RWPE2 (cell line): ENCODE measurements at places on chromosomes 2 and 18.

DNA sequence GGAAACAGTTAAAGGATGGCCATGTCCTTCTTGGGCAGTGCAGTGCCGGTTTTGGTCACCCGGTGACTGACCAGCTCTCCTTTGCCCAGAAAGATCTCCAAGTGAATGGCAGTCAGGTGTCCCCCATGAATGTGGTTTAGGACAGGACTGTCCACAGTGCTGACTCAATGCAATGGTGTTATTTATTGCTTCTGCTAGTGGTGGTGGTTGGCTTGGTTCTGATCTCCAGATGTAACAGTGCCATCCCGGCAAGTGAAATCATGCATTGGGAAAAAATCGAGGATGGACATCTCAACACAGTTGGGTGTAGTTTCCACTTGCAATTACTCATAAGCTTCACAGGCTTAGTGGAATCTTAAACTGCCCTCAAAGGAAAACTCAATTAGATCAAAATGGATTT lies 81.9 kb downstream of the TGOLN2 start:
- no peak for DNase-seq

DNA sequence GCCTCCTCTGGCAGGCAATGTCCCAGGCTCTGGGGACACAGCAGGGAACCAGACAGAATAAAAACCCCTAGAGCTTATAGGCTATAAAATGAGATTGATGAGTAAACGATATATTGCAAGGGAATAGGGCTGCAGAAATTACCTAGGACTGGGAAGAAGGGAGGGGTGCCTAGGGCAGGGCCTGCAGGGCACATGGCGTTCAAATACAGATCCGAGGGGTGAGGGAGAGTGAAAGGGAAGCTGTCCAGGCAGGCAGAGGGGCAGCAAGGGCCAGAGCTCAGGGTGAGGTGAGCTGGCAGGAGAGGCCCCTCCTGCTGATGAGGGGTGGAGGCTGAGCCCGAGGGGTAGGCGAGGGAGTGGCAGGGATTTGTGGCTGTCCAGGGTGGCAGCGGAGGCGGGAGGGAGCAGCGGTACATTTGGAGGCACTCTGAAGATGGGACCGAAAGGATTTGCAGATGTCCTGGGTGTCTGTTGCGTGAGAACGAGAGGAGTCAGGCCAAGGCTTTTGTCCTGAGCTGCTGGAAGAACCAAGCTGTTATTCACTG lies 33.7 kb downstream of the KCNIP3 start:
- no peak for DNase-seq

- no peak for DNase-seq
Observed at GRCh38 chr2:54945391-54946219, 104.6 kb downstream of the RTN4 start.

DNA sequence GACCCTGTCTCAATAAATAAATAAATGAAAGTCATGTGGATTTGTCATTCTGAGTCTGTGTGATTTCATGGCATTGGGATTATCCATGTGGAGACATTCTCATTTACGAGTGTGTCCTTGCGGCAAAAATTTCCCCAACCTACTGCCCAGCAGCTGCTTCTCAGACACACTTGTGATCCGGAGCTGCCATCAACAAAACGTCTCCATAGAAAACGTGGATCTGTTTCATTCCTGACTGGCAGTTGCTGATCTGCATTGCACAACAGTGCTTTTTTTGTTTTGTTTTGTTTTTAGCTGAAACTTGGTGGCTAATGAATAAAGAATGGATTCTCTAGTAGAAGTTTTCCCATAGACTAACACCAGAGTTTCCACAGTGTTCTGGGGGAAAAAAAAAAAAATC lies 74.7 kb downstream of the TGIF1 start:
- DNase-seq = no peak

DNA sequence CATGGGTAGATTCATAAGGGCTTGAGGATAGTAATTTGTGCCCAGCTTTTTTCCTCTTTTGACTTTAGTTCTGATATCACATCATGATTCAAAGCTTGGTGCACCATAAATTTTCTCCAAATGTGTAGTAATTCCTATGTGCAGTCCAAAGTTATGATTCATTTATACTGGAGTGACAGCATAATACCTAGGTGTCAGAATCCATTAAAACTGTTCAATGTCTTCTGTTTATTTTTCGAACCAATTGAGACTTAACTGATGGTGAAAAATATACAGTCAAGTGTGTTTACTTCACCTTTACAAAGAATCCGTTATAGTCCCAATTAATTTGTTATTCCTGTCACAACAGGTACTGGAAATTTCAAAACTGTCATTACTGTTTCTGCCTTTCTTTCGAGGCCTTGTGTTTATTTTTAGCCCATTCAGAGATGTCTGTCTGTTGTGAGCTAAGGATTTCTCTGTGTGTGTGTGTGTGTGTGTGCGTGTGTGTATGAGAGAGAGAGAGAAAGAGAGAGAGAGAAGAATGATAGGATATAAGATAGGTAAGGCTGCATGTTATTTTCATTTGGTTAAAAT lies 389.7 kb upstream of the ATP5MC3 start:
- DNase-seq = no peak

- no peak for DNase-seq
Observed at GRCh38 chr2:100418406-100418962, 1.0 kb upstream of the CHST10 start.

GRCh38 chr2:199419428-199419827 lies 38.3 kb downstream of the SATB2 start:
- no peak for DNase-seq

DNA sequence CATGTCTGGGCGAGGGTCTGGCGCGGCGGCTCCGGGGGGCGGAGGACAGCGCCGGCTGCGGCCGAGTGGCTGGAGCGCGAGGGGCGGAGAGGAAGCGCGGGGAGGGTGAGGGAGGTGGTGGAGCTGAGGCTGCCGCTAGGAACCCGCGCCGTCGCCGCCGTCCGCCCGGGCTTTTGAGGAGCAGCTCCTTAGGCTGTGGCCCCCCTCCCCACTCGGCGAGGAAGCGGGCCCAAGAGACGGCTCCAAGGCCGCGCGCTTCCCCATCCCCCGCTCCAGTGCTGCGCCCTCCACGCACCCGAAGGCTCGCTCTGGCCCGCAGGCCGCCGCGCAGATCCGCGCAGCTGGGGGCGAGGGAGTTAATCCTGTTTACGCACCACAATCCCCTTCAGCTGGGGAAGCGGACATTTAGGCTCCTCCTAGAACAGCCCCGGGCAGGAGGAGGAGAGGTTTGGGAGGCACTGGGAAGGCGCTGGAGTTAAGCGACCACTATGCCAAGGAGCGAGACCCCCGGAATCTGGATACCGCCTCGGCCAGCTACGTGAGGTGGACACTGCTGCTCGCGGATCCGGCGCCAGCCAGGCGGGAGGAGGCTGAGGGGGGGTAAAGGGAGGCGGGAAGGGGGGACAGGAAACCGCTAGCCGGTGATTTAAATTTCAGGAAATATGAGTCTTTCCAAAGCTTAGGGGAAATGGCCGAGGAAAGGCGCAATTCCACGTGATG lies at the start of gene CNRIP1:
CNRIP1 (minus strand) TSS at position 552 of the 720 bp plus-strand sequence; CDS start at position 3, 549 bp downstream.
- DNase-seq = peak; percentile 50

GRCh38 chr18:46712406-46712805 lies 44.4 kb downstream of the ST8SIA5 start:
- DNase-seq = no peak

DNA sequence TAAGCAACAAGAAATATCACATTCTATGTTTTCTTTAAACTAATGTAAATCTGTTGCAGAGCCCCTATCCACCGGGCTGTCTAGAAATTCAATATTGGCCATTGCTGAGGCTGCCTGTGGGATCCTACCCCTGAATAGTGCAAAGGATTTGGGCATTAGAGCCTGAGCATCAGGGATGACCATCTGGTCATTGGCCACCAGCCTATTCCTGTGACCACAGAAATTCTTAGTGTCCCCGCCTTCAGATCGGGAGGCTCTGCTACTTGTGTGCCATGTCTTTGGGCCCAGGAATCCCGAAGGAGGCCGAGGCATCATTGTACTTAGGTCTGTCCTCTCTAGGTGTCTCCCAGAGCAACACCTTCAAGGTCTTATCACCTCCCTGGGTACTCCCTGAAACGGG lies 73.8 kb downstream of the HRH4 start:
- DNase-seq = no peak

DNA sequence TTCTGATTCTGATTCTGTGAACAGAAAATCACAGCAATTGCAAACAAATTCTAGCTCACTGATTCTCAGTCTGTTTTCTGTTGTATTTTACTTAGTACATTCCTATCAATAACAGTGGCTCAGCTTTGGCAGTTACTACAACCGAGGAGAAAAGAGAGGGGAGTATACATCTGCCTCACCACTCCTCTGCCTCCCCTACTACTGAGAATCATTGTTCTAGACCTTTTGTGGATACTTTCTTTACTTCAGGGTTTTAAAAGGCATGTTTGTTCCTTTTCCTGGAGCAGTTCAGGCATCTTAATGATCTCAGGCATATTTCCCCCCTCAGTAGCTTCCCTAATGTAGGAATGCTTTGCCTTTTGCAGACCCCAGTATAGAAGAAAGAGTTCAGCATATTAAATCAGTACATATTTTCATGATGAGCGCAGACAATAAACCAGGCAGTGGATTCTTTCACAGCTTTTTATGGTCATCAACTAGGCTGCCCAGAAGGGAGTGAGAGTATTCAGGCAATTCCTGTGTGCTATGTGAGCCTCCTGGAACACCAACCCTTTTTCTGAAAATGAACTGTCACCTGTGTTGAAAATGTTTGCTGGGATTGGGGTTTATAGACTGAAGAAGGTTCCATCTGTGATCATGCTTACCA lies 10.3 kb downstream of the STAMBP start:
- DNase-seq = no peak

DNA sequence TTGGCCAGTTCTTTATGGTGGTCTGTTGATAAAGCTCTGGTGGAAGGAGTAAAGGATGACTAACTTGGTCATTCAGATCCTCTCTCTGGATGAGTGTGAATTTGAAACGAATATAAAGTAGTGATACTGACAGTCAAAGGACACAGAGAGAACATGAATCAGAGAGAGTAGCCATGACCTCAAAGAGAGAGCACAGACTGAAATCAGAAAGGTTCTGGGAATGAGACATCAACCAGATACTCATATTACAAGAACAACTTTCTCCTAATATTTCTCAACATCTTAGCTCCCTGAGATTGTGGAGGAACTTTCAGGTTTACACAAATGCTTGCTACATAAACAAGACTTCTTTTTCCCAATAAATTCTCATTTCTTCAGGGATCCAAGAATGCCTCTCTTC lies 849.1 kb upstream of the CHAC2 start:
- no peak for DNase-seq

DNA sequence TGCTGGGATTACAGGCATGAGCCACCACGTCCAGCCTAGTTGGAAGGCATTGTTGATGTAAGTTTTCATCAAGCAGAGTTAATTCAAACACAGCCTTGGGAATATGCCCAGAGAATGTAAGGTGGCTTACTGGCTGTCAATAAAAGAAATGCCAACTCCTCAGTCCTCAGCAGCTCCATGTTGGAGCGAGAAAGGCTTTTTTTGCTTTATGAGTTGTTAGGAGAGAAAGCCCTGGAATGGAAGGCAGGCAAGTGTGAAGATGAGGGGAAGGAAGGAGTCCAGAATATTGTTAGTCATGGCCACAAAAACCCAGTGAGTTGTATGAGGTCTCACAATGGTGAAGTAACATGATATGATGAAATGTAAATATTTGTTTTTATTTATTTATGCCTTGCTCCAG lies 57.1 kb downstream of the MAP4K4 start:
- no peak for DNase-seq

DNA sequence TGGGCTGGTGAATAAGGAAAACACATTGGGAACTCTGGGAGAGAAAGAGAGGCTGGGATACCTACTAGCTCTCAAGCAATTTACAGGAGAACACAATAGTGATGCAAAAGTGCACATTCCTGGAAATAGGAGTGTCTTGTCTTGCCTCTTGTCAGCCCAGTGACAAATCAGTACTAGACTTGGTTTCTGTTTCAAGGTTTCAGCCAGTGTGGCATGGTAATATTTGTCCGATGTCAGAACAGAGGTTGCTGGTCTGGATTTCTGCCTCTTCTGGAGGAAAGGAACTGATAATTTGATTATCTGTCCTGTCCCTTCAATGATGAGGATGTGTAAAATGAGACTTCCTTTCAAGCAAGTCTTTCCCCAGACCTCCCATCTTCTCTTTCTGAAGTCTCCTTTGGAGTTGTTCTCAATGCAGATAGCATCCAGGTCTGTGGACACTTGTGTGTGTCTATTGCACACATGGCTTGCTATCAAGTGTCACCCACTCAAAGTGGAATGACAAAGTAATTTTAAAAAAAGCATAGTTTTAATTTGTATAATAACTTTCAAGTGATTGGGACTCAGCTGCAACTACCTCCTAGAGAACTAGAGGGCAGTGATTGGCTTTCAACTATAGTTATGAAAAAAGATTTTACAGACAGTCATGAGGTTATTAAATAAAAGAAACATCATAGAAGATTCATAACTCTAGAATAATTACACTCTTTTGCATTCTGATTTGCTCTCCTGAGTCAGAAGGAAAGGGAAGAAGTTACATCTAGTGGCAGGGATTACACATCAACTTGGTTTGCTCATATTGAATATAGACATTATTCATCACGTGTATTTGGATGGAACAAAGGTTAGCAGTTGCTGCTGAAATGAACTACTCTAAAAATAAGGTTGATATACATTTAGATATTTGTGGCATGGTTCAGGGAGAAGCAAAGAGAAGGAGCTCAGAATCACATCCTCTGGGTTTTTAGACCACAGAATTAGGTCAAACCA lies 4.5 kb downstream of the GPR39 start:
- DNase-seq = no peak

DNA sequence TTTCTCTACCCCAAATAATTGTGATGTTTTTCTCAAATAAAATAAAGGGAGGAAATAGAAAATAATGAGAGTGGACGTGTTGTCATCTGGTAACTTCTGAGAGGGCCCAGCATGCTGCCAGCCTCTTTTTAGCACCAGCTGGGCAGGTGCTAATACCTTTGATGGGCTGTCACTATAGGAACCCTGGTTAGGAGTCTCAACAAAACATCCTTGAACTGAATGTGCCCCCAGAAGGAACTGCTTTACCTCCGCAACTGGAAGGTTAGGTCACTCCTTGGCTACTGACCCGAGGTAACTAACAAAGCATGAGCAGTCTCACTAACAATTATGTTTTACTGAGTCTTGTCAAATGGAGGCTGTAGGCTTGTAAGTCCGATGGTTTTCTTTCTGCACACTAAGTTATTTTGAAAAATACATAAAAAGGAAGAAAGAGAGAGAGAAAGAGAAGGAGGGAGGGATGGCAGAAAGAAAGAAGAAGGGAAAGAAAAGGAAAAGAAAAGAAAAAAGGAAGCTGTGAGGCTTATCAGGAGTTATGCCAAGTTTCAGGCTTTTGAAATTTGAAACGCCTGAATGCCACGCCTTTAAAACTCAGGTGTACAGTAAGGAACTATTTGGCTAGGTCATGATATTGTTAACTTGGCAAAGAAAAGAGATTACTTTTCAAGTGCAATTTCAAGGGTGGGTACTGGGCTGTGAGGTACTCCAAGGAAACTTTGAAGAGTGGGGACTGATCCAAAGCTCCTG lies 91.0 kb downstream of the TGIF1 start:
- no peak for DNase-seq
